Activated CD8-positive, alpha-beta T cell treated with anti-CD3 and anti-CD28 coated beads for 36 hours (primary cell): ENCODE measurements at places on chromosomes 12 and 14. TPM values are rescaled to one million over a fixed set of nuclear protein-coding genes. Genes with fewer than 3 reads are reported as not detected.

Gene FGF6
- total RNA-seq: not detected

Gene RERG
- total RNA-seq: not detected

Gene LRIG3
- total RNA-seq: not detected

Gene WSCD2
- not detected for total RNA-seq

Gene PTPRB
- not detected for total RNA-seq

Gene FOXN4
- total RNA-seq: not detected

Gene NFATC4
- total RNA-seq: 2.0 TPM

GRCh38 chr12:78164154-78164553, 333.5 kb downstream of the NAV3 start:
- H3K27me3 ChIP-seq: no peaks in the 10 kb centered on the region
- DNase-seq: no peak
- H3K36me3 ChIP-seq: no peaks in the 10 kb centered on the region
- no peak overlapping the region for H3K4me3 ChIP-seq

DNA sequence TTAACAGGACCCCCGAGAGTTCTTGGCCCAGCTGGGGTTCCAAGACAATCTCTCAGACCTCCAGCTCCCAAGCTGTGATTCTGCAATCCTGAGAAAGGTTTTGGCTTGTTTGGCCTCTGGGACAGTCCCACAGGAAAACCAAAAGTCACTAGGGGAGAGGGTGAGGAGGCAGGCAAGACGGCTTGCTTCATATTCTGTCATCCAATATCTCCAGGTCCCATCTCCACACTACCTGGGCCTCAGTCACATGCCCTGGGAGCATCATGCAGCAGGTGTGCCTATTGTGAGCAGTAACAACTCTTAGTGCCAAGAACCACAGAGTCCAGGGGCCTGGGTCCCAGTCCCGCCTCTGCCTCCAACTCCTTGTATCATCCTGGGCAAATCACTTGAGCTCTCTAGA, 1.7 kb downstream of the KRT79 start:
- H3K27ac ChIP-seq: no peak overlapping the region
- H3K4me1 ChIP-seq: peaks cover 42% of the 10 kb centered on the region
- H3K4me3 ChIP-seq: no peak overlapping the region
- no peak for DNase-seq
- no peaks in the 10 kb centered on the region for H3K36me3 ChIP-seq

- no peak for DNase-seq
- H3K4me1 ChIP-seq: no peaks in the 10 kb centered on the region
- H3K4me3 ChIP-seq: no peak overlapping the region
- H3K36me3 ChIP-seq: peaks cover 6% of the 10 kb centered on the region
Observed at GRCh38 chr14:31834616-31835015, 242.5 kb upstream of the ARHGAP5 start.

- no peak overlapping the region for H3K4me3 ChIP-seq
- no peak overlapping the region for H3K27ac ChIP-seq
- H3K36me3 ChIP-seq: no peaks in the 10 kb centered on the region
- no peaks in the 10 kb centered on the region for H3K27me3 ChIP-seq
Observed at GRCh38 chr12:40515041-40515816, 177.0 kb upstream of the CNTN1 start.

DNA sequence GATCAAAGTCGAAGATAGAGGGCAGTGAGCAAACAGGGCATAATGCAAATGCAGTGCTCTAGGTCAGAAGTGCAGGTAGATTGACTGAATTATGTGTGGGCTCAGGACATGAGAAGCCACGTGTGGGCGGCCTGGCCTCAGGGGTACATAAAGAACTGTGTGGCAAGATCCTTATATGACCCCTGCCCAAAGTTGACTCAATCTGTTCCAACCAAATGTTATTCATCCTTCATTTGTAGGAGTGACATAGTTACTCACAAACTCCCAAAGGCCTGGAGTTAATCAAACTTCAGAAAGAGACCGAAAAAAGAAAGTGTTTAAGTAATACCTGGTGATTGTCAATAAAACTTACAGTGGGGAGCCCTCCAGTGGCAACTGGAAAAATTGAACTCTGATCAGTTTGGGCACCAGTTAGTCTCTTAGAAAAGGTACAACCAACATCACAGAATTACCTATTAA, 150.4 kb upstream of the FAR2 start:
- H3K27me3 ChIP-seq: peaks cover 5% of the 10 kb centered on the region
- H3K4me3 ChIP-seq: no peak overlapping the region
- no peak overlapping the region for H3K27ac ChIP-seq
- no peaks in the 10 kb centered on the region for H3K4me1 ChIP-seq
- DNase-seq: peak; percentile 22

DNA sequence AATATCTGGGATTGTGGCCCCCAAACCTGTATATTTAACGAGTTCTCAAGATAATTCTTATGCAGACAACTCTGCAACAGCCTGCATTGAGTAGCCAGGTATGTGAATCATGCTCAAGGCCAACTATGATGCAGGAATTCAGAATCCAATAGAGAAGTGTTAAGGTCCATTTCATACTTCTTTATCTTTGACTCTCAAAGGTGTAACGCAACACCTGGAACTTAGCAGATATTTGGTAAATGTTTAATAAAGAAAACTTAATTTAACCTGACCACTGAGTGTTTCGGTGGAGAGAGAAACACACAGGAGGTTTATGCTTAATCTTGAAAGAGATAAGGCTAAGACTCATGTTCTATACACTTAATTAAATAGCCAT, 156.5 kb upstream of the PLEKHG7 start:
- peaks cover 11% of the 10 kb centered on the region for H3K36me3 ChIP-seq
- no peaks in the 10 kb centered on the region for H3K27me3 ChIP-seq
- no peak overlapping the region for H3K27ac ChIP-seq
- peaks cover 15% of the 10 kb centered on the region for H3K4me1 ChIP-seq
- DNase-seq: no peak

GRCh38 chr12:44314007-44314500, 478.2 kb downstream of the TMEM117 start:
- DNase-seq: no peak
- no peak overlapping the region for H3K4me3 ChIP-seq
- H3K27ac ChIP-seq: no peak overlapping the region
- no peaks in the 10 kb centered on the region for H3K27me3 ChIP-seq
- H3K36me3 ChIP-seq: no peaks in the 10 kb centered on the region
- no peaks in the 10 kb centered on the region for H3K4me1 ChIP-seq
